ENCODE measurements at places on chromosomes 6 and 20. TPM values are rescaled to one million over a fixed set of nuclear protein-coding genes. Genes with fewer than 3 reads are reported as not detected.

The DACT2 gene
- total RNA-seq: 1.4 TPM

The PPP1R16B gene
- total RNA-seq: 8.4 TPM

The CAPN11 gene
- total RNA-seq: 0.50 TPM

The OR2H2 gene
- not detected for total RNA-seq

The SAMD3 gene
- total RNA-seq: not detected

The MEP1A gene
- not detected for total RNA-seq

The APCDD1L gene
- total RNA-seq: 0.58 TPM

The C6orf15 gene
- not detected for total RNA-seq

The COL20A1 gene
- total RNA-seq: not detected

The HLA-DQA2 gene
- 3.2 TPM for total RNA-seq

DNA sequence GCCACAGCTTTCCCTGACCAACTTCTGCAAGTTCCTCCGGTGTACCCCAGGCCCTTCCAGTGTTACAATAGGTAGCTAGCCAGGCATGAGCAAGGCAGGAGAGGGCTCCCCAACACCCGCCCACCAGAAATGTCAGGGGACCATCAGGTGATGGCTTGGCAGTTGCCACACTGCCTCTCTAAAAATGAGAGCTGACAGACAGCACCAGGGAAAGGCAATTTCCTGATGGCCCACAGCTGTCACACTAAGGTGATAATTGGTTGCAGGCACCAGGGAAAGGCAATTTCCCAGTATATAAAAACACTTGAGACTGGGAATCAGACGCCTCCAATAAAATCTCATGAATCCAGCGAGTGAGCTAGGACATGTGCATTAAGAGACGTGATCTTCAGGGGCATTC is 49.9 kb downstream of the PXDC1 start:
- no peaks in the 10 kb centered on the region for H3K27me3 ChIP-seq
- no peak overlapping the region for H3K4me3 ChIP-seq
- H3K36me3 ChIP-seq: no peaks in the 10 kb centered on the region

DNA sequence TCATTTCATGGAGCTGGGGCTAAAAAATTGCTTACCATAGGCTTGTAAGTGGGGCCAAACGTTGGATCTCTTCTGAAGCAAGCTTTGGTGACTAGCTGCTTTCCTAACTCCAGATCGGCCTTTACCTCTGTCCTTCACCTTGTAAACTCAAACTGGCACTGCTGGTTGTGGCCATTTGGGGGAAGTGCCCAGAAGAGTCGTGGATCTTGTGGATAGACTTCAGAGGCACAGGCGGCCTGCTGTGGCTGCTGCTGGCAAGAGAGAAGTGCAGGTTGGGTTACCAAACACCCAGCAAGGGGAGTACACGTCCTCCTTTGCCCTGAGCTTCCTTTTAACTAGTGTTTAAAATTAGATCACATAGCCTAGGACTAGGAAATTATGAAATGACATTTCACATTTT is 36.8 kb upstream of the KLHL31 start:
- H3K27ac ChIP-seq: no peak overlapping the region
- H3K27me3 ChIP-seq: no peaks in the 10 kb centered on the region
- DNase-seq: peak; percentile 90
- no peak overlapping the region for H3K4me3 ChIP-seq

GRCh38 chr20:8228315-8228714 is 96.2 kb downstream of the PLCB1 start:
- H3K4me1 ChIP-seq: peaks cover 70% of the 10 kb centered on the region
- no peak for DNase-seq
- H3K27me3 ChIP-seq: no peaks in the 10 kb centered on the region
- H3K4me3 ChIP-seq: no peak overlapping the region
- no peaks in the 10 kb centered on the region for H3K36me3 ChIP-seq

- H3K4me1 ChIP-seq: peaks cover 6% of the 10 kb centered on the region
- no peak for DNase-seq
- H3K27me3 ChIP-seq: peaks cover 5% of the 10 kb centered on the region
- no peak overlapping the region for H3K4me3 ChIP-seq
- no peak overlapping the region for H3K27ac ChIP-seq
- H3K36me3 ChIP-seq: no peaks in the 10 kb centered on the region
Observed at GRCh38 chr6:14193524-14193923, 76.0 kb downstream of the CD83 start.

- H3K4me3 ChIP-seq: peak overlapping the region; percentile 80
- H3K27ac ChIP-seq: peak overlapping the region; percentile 83
- peaks cover 9% of the 10 kb centered on the region for H3K36me3 ChIP-seq
Observed at GRCh38 chr6:29749308-29749662, 26.1 kb downstream of the HLA-F start.

DNA sequence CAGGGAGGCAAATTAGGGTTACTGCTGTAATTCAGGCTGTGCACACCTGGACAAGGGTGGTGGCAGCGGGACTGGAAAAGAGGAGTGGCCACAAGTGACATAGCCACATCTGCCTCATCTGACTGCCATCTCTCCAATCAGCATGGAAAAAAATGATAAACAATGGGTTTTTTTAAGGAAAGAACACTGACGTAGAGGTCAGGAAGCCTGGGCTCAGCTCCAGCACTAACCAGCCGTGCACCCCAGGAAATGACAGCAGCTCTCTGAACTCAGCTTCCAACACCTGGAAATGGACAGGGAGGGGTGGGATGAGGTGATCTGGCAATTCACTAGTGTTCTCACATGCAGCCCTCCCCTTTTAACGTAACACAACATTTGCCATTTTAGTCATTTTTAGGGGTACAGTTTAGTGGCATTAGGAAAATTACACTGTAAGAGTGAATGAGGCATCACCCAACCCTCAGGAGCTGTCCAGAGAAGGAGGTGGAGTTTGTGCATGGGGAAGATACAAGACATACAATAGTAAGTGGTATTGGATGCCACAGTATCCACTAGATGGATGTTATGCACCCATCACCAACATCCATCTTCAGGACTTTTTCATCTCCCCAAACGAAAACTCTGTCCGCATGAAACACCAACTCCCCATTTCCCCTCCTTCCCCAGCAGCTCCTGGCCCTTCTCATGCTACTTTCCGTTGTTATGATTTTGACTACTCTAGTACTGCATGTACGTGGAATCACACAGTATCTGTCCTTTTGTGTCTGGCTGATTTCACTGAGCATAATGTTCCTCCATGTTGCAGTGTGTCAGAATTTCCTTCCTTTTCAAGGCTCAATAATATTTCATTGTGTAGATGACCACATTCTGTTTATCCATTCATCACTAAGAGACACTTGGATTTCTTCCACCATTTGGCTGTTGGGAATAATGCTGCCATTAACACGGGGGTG is 215.5 kb upstream of the ECI2 start:
- peak overlapping the region; percentile 77 for H3K27ac ChIP-seq
- peaks cover 27% of the 10 kb centered on the region for H3K4me1 ChIP-seq
- H3K36me3 ChIP-seq: no peaks in the 10 kb centered on the region
- no peak overlapping the region for H3K4me3 ChIP-seq
- no peaks in the 10 kb centered on the region for H3K27me3 ChIP-seq

- H3K4me1 ChIP-seq: no peaks in the 10 kb centered on the region
- no peak overlapping the region for H3K4me3 ChIP-seq
- H3K27ac ChIP-seq: no peak overlapping the region
- no peaks in the 10 kb centered on the region for H3K27me3 ChIP-seq
- H3K36me3 ChIP-seq: no peaks in the 10 kb centered on the region
Observed at GRCh38 chr20:19074356-19074755, 138.1 kb upstream of the SLC24A3 start.

GRCh38 chr6:55239099-55239498 is 64.8 kb downstream of the HCRTR2 start:
- no peaks in the 10 kb centered on the region for H3K36me3 ChIP-seq
- no peak for DNase-seq
- no peaks in the 10 kb centered on the region for H3K27me3 ChIP-seq
- no peak overlapping the region for H3K4me3 ChIP-seq
- no peak overlapping the region for H3K27ac ChIP-seq

- no peak for DNase-seq
- no peak overlapping the region for H3K4me3 ChIP-seq
- no peaks in the 10 kb centered on the region for H3K27me3 ChIP-seq
- H3K27ac ChIP-seq: no peak overlapping the region
Observed at GRCh38 chr20:34315236-34315635, 12.1 kb upstream of the AHCY start.

DNA sequence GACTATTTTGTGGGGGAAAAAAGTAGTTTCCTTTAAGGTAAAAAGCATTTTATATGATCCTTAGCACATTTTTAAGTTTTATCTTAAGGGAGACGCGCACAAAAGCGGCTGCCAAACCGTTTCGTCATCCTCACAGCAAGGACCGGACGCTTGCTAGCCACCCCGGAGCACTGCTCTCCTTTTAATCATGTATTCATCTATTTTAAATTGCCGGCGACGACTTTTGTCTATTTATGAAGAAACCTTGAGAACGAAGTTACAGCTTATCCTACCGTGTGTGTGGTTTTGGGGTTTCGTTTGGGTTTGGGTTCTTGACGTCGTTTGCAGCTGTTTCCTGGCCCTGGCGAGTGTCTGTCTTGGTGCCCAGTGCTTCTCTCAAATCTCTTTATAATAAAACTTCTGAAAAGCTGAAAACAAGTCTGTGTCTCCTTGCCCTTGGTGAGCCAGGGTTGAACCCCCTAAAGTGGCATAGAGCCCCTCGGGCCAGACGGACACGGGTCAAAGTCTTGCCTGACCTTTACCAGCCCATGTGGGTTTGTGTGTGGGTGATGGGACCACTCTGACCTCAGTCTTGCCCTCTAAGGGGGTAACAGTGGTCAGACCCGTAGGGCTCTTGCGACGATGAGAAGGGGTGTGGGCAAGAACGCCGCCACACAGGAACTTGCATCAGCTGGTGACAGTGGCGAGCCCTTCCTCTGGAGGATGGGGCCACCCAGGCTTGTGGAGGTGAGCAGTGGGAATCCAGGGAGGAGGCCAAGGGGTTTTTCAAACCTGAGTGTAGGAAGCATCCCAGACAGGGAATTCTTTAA is 117.6 kb downstream of the JPH2 start:
- no peaks in the 10 kb centered on the region for H3K4me1 ChIP-seq
- no peak overlapping the region for H3K27ac ChIP-seq
- H3K4me3 ChIP-seq: no peak overlapping the region
- no peaks in the 10 kb centered on the region for H3K27me3 ChIP-seq

DNA sequence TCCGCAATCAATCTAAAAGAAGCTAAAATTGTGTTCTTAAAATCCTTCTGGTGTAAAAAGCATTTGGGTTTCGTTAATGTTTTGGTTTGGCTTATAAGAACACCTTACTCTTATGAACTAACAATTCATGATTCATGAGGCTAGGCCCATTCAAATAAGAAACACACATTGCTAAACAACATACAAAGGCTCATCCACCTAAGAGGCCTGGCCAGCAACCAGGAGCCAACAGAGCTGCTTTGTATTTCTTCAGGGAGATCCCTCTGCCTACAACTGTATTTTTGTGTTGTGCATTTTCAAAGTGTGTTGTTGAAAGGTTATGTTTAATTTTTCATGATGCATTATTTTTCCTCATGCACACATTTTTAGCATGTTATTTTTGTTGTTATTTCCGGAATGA is 98.6 kb downstream of the PTPRK start:
- no peak for DNase-seq
- H3K27ac ChIP-seq: no peak overlapping the region
- peaks cover 15% of the 10 kb centered on the region for H3K4me1 ChIP-seq
- no peaks in the 10 kb centered on the region for H3K27me3 ChIP-seq

- peaks cover 8% of the 10 kb centered on the region for H3K36me3 ChIP-seq
- DNase-seq: no peak
- H3K4me3 ChIP-seq: no peak overlapping the region
- H3K27ac ChIP-seq: no peak overlapping the region
- peaks cover under 1% of the 10 kb centered on the region for H3K4me1 ChIP-seq
Observed at GRCh38 chr20:47754946-47755652, 30.2 kb downstream of the SULF2 start.

- H3K4me3 ChIP-seq: no peak overlapping the region
- H3K27ac ChIP-seq: no peak overlapping the region
- no peaks in the 10 kb centered on the region for H3K36me3 ChIP-seq
- H3K27me3 ChIP-seq: no peaks in the 10 kb centered on the region
- no peaks in the 10 kb centered on the region for H3K4me1 ChIP-seq
Observed at GRCh38 chr6:6771224-6771945, 182.9 kb downstream of the LY86 start.

DNA sequence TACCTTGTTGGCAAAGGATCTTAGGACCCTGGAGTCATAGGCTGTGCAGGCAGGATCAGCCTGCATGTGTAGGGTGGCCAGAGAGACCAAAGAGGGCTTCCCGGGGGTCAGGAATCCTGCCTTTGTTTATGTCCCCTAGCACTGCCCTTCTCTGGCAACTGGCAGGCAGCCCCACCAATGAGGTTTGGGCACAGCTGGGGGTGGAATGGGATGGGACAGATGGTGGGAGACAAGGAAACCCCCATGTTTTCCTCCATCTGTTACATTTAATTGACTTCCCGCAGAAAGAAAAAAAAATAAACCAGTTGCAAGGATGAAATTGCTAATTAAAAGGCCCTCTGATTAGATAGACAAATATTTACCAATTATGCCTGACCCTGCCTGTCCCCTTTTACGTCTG is 27.6 kb downstream of the CD40 start:
- H3K4me3 ChIP-seq: no peak overlapping the region
- H3K27me3 ChIP-seq: peaks cover 65% of the 10 kb centered on the region
- no peak for DNase-seq

DNA sequence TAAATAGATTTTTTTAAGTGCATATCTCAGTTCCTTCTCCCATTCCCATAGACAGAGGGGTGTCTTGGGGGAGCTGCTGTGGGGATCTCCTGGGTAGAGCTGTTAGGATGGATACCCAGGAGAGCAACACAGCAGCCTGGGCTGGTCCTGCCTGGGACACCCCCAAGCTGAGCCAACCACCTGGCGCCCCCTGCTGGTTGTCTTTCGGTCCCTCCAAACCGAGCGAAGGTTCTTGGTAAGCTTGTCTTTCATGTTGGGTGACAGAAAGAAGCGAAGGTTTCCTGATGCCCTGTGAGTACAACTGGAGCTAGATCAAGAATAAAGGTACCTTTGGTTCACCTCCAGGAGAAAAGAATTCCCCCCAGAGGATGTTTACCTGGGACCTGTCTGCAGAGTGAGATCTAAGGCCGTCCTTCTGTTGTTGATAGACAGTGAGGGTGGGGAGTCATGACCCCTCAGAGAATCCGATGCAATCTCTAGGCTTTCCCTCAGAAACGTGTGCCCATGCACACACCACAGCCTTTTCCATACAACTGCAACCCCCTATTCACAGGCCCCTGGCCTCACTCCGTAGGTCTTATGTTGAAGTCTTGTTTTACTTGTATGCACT is 50.8 kb downstream of the SNX9 start:
- H3K4me3 ChIP-seq: no peak overlapping the region
- H3K4me1 ChIP-seq: peaks cover 8% of the 10 kb centered on the region
- H3K27me3 ChIP-seq: no peaks in the 10 kb centered on the region
- DNase-seq: no peak
- H3K27ac ChIP-seq: no peak overlapping the region

- no peaks in the 10 kb centered on the region for H3K4me1 ChIP-seq
- H3K4me3 ChIP-seq: no peak overlapping the region
- H3K27ac ChIP-seq: no peak overlapping the region
- DNase-seq: no peak
- no peaks in the 10 kb centered on the region for H3K36me3 ChIP-seq
- H3K27me3 ChIP-seq: no peaks in the 10 kb centered on the region
Observed at GRCh38 chr6:161366301-161366923, 92.6 kb upstream of the AGPAT4 start.

- no peak for DNase-seq
- no peak overlapping the region for H3K4me3 ChIP-seq
- no peak overlapping the region for H3K27ac ChIP-seq
- H3K4me1 ChIP-seq: no peaks in the 10 kb centered on the region
Observed at GRCh38 chr6:53567701-53568100, 22.8 kb upstream of the GCLC start.

- peak overlapping the region; percentile 67 for H3K27ac ChIP-seq
- no peak for DNase-seq
- peaks cover 25% of the 10 kb centered on the region for H3K4me1 ChIP-seq
- no peak overlapping the region for H3K4me3 ChIP-seq
- no peaks in the 10 kb centered on the region for H3K36me3 ChIP-seq
- no peaks in the 10 kb centered on the region for H3K27me3 ChIP-seq
Observed at GRCh38 chr20:53866794-53867740, 203.3 kb downstream of the BCAS1 start.
